ENCODE measurements at places on chromosomes 3 and 15.

DNA sequence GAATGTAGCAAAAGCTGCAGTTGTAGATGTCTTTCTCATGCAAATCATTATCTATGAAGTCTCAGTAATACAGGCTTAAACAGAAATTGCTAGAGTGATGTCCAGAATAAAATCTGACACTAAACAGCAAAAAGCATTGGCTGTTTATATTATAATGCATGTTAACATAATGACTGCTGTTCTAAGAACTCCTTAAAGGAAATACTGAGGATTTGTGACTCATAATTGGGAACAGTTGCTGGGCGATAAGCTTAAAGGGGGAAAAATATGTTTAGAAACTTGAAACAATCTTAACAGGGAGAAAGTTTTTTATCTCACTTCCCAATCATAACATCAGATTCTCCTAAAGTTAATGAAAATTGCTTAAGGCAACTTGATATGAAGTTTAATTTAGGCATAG, 17.5 kb downstream of the TIPARP start:
- no peak for DNase-seq

GRCh38 chr3:39184081-39184967, 8.1 kb downstream of the XIRP1 start:
- DNase-seq: no peak

DNA sequence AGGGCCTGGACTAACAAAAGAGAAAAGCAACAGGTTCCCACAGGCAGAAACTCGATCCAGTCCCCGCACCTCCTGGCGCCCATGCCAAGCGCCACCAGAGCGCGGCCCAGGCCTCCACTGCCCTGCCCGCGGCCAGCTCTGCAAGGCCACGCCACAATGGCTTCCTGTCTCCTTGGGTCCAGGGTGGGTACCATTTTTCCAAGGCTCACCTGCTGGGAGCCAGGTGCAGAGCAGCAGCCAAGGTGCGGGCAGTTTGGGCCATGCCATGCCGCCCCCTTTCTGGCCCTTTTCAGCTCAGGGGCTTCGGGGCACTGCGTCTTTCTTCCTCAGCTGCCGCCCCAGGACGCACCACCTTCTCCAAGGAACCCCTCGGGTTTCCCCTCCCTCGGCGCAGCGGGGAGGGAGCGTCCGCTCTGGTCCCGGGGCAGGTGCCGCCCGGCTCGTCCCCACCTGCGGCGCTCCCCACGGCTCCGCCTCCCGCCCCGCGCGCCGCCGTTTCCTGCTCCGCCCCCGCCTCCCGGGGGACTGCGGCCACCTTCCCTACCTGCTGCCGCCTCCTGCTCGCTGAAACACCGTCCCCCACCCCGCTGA, at the start of gene ILDR1:
TSS of gene ILDR1 (minus strand) at position 437 of the 591 bp plus-strand sequence. CDS start at position 267, 170 bp downstream.
- DNase-seq: peak; percentile 3

- DNase-seq: no peak
These were observed 108.8 kb downstream of the ARNT2 start for GRCh38 chr15:80512726-80513660.

DNA sequence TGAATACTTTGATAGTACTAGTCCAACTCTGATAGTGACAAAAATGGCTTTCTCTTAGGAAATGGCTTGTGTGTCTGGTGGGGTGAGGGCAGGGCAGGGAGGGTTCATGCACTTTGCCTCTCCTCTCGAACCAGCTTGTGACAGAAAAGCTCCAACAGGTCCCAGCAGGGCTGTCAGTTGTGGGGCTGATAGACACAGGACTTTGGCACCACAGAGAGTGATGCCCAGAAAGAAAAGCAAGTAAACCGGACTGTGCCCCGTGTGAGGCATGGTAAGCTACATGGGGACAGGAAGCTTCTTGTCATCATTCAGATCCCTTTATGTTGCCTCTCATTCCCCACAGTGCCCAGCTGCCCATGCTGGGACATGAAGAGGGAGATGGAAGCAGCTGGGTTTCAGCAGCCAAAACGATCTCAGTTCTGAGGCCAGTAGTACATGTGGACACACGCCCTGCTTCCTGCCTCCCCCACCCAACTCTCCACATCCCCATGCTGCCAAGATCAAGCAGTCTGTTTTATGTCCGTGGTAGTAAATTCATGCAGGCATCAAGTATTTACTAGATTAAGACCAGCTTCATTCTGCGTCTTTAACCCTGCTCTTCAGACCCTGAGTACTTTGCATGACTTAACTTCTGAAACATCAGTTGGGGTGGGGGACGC, 29.7 kb upstream of the LIPC start:
- no peak for DNase-seq

DNA sequence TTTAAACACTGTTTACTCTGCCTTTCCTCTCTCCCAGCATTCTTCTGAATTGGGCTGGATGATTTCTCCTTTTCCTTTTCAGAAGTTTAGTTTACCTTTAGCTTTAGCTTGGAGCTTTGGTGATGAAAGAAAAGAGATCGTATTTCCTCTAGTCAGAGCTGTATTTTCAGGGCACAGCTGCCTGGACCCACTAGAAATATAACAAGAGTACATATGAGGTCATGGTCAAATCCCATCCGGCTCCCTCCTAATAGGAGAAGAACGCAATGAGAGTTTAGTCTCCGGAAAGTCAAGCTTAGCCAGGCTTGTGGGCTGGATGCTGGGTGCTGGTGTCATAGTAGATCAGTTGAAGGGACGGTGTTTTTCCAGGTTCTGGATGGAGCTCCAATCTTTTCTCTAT, 177.1 kb upstream of the PFN2 start:
- DNase-seq: no peak

DNA sequence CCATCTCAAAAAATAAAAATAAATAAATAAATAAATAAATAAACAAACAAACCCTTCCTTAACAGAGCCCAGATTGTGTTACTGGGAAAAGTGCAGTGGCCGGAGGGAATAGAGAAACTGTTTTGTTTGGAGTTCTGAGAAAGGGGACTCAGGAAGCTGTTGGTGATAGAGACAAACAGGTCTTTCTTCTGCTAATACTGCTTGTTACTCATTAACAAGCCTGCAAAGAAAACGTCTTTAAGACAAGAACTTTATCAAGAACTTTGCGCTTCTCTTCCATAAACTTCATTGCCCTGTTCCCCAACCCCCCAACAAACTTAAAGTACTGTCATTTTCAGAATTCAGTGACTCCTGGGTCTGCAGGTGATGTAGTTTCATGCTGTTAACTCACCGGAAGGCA, 68.8 kb upstream of the GSK3B start:
- no peak for DNase-seq

DNA sequence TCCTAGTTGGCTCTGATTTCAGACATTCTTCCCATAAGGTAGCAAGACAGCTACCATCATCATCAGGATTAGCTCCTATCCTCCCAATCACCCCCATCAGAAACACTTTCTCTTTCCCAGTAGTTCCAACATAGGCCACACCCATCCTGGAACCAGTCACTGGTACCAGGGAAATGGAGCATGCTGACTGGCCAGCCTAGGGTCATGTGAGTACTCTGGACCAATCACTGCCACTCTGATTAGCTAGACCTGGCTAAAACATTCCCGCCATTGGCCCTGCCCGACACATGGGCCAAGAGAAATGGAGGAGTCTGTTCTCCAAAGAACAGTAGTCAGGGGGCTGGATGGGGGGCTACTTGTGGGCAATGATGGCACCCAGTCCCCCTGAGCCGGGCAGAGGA, 12.4 kb downstream of the EFCC1 start:
- no peak for DNase-seq

- DNase-seq: no peak
These were observed 2.8 kb downstream of the TMEM43 start for GRCh38 chr3:14127516-14128161.

GRCh38 chr15:77538793-77539497, 93.8 kb downstream of the LINGO1 start:
- DNase-seq: no peak

DNA sequence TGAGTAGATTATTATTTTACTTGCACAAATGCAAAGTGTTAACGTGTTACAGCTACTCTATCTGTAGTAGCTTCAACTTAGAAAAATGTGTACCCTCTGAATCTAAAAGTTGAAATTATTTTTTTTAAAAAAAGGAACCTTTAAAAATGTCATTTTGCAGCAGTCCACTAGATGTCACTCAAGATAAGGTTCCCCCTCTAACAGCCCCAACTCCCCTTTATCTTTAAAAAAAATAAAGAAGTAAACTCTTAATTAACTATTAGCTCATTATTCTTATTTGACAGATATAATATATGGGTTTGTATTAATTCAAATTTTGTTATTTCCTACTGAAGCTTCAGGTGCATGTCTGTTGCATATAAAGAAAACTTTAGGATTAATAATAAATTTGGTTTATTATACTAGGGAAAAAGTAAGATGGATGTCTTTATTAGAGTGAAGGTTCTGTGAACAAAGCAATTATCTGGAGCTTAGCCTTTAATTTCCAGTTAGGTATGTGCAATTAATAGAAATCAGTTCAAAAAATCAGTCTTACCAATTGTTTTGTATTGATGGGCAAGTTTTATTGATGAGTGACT, 288.5 kb downstream of the VGLL3 start:
- no peak for DNase-seq

DNA sequence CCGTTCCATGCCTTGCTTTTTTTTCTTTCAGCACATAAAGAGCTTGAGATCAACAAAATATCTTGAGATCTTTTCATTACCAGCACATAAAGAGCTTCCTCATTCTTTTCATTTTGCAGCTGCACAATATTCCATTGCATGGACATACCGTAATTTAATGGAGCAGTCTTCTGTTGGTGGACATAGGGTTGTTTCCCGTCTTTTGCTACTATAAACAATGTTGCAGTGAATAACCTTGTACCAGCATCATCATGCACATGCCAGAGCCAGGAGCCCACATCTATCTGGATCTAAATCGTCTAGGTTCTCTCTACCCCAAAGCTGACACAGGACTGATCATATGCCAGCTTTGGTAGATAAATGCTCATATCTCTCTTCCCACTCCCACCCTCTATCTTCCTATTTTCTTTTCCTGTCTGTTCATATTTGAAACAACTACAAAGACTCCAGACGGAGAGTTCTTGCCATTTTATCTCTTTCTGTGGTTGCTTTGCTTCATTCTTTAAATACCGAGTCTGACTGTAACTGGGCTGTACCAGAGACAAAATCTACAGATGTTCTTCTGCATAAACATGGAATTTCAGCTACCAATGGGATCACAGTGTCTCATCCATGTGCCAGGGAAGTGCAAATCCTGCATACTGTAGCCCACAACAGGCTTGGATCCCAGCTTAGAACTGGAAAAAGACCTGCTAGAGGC, 47.1 kb upstream of the AKAP13 start:
- DNase-seq: no peak

GRCh38 chr3:188553569-188553968, 399.6 kb downstream of the LPP start:
- no peak for DNase-seq

DNA sequence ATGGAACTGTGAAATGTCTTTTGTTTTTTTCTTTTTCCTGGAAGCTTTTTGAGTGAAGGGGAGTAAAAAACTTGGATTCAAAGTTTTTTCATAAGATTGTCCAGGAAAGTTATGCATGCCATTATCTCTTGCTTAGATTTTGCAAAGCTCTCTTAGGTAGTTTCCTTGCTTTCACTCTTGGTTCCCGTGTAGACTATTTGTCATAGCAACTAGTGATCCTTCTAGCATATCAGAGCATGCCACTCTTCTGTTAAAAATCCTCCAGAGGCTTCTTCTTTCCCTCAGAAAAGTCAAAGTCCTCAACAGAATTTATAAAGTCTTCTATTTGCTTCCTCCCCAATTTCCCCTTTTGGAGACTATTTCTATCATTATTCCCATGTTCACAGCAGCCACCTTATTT, 21.1 kb downstream of the GTF2E1 start:
- no peak for DNase-seq

- DNase-seq: no peak
These were observed 3.6 kb downstream of the FAM107A start for GRCh38 chr3:58573640-58574039.

GRCh38 chr3:94293793-94294195, 230.9 kb downstream of the NSUN3 start:
- no peak for DNase-seq

- no peak for DNase-seq
These were observed 37.1 kb downstream of the EIF4E3 start for GRCh38 chr3:71688121-71688520.

GRCh38 chr3:124942613-124943012, 8.1 kb upstream of the MUC13 start:
- DNase-seq: no peak

DNA sequence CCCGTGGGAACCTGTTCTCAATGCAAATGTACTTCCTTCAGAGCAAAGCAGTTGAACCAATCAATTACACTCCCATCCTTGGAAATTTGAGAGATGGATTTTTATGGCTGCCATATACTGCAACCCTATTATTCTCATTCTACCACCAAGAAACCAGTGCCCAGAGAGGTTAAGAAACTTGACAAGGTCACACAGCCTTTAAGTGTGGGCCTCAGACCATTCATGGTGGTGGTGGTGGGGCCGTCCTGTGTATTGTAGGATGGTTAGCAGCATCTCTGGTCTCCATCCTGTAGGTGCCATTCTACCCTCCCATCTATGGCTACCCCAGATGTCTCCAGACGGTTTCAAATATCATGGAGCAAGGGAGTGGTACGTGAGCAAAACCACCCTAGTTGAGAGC, 23.4 kb upstream of the RBSN start:
- DNase-seq: no peak

GRCh38 chr3:52925405-52926313, 28.3 kb upstream of the STIMATE start:
- DNase-seq: no peak

- DNase-seq: no peak
These were observed 19.4 kb upstream of the SLC6A1 start for GRCh38 chr3:10973046-10973595.

DNA sequence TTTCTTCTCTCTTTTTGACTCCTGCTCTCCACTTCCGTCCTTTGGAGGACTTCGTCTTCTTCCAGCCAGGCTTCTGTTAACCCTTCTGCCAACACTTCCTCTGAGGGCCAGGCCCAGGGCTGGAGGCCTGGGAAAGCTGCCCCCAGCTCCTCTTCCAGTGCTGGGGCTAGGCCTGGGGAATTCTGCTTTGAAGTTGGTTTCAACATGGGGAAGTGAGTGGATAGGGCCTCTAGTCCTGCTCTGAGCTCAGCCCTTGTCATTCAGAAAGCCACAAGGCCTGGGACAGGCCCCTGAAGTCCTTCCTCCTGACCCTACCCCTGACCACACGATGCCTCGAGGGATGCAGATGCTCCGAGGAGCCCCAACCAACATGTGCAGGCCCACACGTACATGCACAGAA, 53.9 kb upstream of the HERC1 start:
- no peak for DNase-seq

- DNase-seq: no peak
These were observed 61.0 kb upstream of the ANKRD28 start for GRCh38 chr3:15858547-15859506.

GRCh38 chr3:84275532-84275931, 683.3 kb upstream of the CADM2 start:
- DNase-seq: no peak

GRCh38 chr3:17885986-17886385, 143.6 kb upstream of the TBC1D5 start:
- DNase-seq: no peak

GRCh38 chr3:73030073-73030597, 31.3 kb upstream of the EBLN2 start:
- DNase-seq: no peak

GRCh38 chr15:51332206-51333147, 5.9 kb downstream of the CYP19A1 start:
- DNase-seq: no peak

- no peak for DNase-seq
These were observed 414.2 kb downstream of the GABRB3 start for GRCh38 chr15:26358708-26359107.

- DNase-seq: no peak
These were observed 152.0 kb upstream of the TMC3 start for GRCh38 chr15:81526029-81526428.

- DNase-seq: no peak
These were observed 35.1 kb downstream of the PEAK1 start for GRCh38 chr15:77384589-77385359.

GRCh38 chr15:96218623-96219455, 111.7 kb upstream of the NR2F2 start:
- DNase-seq: no peak

All from NCI-H1092 (cell line).